ENCODE measurements at places on chromosomes 3 and 15.

DNA sequence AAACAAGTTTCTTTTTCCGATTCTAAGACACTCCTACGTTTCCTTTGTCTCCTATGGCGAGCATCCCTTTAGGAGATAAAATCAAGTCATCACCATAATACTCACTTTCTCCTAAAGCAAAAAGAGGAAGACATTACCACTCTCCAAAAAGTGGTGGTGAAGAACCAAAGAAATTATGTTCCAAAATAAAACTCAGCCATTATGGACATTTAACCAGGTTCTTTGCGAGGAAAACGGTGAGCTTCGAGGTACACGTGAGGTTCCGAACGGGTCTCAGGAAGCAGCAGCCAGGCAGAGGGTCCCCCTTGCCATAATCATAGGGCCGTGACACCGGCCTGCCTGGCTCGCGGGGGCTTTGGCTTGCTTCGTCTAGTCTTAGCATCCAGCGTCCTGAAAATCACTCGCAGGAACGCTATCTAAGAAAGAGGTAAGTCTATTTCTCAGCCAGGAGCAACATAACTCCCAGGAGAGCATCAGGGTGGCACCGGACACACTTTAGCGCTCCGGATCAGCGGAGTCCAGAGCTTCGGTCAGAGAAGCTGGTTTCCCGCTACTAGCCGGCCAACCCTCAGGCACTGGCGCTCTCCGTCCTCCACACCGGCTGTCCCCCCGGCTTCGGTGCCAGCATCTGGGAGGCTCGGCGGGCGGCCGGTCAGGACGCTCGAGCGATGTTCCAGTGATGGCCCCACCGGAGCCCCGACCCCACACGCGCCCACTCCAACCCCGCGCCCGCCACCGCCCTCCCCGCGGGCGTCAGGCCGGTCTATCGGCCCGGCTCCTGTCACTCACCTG is 581 bp downstream of the IP6K1 start:
- DNase-seq, result peak; percentile 72

- no peak for DNase-seq
Observed at GRCh38 chr3:6567241-6567640, 293.7 kb upstream of the GRM7 start.

GRCh38 chr3:68880632-68881031 is 51.7 kb downstream of the TAFA4 start:
- no peak for DNase-seq

GRCh38 chr3:125401402-125401801 is 26.3 kb upstream of the ZNF148 start:
- no peak for DNase-seq

GRCh38 chr3:41405466-41405865 is 206.2 kb downstream of the CTNNB1 start:
- DNase-seq, result no peak

DNA sequence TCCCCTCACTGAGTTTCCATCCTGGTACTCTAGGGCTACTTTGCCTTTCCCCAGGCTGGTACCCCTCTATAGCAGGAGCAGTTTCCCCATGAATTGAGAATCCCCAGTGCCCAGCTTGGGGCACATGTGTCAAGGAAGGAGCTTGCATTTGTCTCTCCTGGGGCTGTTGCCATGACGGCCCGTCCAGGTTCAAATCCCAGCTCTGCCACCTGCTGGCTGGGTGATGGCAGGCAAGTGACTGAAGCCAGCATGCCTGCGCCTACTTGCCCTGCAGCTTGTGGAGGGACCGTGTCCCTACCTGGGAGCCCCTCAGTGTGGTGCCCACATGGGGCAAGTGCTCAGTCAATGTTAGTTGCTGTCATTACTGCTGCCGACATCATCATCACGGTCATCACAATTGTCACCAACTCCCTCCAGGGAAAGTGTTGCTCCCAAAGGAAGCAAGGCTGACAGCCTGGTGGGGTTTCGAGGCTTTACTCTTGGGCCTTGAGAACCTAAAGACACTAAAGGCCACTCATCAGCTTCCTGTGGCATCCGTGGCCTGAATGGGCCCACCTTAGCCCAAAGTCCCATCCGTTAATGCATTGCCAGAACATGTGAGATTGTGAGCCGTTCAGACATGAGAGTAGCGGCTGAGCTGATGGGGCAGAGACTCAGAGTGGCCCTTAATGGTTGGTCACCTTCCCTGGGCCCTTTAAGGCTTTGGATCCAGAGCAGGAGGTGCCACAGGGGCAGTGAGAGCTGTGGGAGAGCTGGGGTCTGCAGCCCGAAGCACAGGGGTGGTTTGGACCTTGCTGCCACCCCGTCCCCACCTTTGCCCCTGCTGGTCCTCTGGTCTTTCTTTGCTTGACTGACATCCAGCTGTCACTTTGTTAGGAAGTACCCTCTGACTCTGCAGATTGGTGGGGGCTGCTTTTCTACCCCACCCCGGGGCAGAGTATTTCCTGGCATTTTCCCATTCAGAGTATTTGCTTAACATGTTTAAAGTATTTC is 144.4 kb downstream of the DNAJB8 start:
- DNase-seq, result no peak

DNA sequence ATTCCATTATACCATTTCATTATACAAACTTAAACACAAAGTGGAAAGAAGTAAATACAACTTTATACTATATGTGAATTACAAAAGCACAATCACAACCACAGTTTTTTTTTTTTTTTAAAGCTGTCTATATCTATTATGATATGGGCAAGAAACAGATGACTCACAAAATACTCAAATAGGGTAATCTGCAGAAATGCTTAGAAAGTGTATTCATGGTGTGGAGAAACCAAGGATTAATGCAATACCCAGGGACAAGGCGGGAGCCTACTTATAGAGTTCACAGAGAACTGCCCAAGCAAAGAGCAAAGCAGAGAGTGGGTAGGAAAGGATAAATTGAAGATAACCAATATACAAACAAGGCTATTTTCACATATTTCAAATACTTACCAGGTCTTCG is 332.0 kb downstream of the FHIT start:
- no peak for DNase-seq

- DNase-seq, result no peak
Observed at GRCh38 chr3:115341208-115341607, 194.1 kb upstream of the ZBTB20 start.

GRCh38 chr3:9169956-9170850 is 79.2 kb downstream of the SRGAP3 start:
- no peak for DNase-seq

DNA sequence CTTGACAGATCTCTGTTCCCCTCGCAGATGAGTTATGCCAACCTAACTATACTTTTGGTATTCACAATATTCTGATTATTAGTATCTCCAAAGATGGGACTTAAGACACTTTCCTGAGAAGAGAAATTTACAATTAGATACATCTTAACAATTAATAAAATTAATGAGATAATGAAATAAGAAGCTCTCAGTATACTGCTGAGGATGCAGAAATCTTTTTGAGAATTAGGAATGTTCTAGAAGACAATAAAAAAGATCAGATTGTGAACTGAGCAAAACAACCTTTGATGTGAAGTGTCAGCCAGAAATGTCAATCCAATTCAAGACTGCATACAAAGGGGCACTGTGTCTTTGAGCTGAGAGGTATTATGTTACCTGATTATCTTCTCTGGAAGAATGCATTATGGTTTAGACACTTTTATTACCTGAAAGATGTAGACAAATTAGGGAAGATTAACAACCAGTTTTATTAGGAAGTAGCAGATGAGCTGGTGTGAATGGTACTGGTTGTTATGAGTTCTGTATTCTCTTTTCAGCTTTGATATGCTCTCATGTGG is 262.9 kb downstream of the TIGIT start:
- DNase-seq, result no peak

GRCh38 chr3:13294442-13295351 is 125.4 kb downstream of the NUP210 start:
- no peak for DNase-seq

DNA sequence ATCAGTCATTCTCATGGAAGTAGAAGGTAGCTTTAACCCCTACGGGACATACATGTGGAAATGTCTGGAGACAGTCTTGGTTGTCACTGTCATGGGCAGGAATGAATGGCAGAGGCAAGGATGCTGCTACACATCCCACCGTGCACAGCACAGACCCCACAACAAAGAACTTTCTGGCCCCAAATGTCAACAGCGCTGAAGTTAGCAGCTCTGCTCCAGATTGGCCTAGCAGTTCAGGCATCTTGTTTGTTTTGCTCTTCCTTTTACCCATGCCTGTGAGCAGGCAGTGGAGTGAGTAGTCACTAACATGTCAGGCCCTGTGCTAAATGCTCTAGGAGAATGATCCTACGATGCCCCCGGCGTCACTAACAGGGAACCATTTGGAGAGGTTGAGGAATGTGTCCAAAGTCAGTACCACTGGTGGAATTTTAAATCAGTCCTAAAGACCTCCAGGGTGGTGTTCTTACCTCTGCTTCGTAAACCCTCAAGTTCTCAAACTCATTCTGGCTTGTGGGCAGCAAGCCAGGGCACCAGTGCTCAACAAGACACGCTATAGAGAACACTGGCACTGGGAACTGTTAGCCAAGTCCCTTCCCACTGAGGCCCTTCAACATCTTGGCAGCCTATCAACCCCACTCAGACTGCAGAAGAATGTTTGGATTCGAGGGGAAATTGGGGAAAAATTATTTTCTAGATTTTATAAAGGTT is 142.2 kb downstream of the FOXP1 start:
- no peak for DNase-seq

GRCh38 chr3:125220183-125220582 is 7.6 kb upstream of the SLC12A8 start:
- DNase-seq, result no peak

GRCh38 chr3:109927726-109928125 is 590.4 kb upstream of the DPPA4 start:
- DNase-seq, result no peak

Data from KG1 (cell line).